ENCODE measurements at places on chromosomes 13 and 19.

- peak; percentile 43 for DNase-seq
Measured at GRCh38 chr19:16435999-16436650, 35.6 kb downstream of the EPS15L1 start.

DNA sequence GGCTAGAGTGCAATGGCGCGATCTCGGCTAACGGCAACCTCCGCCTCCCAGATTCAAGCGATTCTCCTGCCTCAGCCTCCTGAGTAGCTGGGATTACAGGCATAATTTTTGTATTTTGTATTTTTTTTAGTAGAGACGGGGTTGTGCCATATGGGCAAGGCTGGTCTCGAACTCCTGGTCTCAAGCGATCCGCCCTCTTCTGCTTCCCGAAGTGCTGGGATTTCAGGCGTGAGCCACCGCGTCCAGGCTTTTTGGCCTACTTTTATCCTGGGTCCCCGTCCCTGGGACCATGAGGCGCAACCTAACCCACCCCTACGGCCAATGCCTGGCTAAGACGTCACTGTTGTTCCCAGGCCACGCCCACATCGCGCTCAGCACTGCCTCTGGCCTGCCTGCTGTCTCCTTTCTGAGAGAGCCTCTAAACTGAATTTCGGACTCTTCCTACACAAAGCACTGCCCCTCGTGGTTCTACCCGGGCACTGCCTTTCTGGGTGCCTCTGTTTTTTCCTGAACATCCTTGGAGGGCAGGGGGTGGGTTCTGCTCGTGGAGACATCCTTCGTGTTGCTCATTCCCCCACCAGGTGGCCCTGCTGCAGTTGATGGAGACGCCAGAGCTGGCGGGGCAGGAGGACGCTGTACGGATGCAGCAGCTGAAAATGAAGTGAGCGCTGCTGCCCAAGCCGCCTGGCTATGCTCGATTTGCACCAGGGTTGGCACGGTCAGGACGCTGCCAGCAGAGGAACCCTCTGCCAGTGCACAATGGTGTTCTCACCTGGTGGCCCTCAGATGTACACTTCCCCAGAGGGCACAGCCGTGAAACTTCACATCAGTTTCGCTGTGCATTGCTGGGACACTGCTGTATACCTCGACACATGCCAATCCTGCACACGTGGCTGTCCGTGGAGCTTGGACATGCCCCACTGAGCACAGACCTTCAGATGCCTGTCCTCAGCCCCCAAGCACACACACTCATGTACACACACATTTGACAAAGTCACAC lies 2.0 kb downstream of the REX1BD start:
- peak; percentile 61 for DNase-seq

DNA sequence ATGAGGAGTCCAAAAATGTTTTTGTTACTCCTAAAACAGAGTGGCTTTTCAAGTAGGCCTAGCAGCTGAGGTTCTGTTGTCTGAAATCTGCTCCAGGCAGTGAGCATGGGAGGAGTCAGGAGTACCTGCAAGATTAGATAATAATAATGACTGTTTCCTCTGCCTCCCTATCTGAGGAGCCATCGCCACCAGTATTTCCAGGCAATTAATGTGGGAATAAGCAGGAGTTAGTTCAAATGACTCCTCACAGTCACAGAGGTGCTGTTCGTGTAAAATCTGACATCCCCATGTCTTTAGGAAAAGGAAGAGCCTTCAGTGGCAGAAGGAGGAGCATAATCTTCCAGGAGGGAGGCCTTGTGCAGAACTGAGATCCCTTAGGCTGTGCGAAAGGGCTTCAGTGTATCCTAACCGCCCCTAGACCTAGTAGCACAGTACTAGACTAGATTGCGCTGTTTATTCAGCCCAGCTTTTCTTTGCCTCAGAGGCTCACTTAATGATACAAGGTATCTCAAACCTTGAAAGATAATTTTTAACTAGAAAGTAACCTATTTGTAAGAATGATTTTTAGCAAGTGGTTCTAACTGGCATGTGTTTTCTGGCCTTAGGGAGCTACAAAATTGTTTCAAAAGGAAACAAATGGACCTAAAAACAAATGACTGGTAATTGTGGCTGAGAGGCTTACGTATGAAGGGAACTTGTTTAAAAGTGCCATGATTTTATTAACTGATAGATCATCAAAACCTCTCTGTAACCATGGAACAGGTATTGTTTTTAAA lies 49.0 kb downstream of the FREM2 start:
- no peak for DNase-seq

- DNase-seq: no peak
Measured at GRCh38 chr19:40381321-40381720, 8.7 kb downstream of the HIPK4 start.

DNA sequence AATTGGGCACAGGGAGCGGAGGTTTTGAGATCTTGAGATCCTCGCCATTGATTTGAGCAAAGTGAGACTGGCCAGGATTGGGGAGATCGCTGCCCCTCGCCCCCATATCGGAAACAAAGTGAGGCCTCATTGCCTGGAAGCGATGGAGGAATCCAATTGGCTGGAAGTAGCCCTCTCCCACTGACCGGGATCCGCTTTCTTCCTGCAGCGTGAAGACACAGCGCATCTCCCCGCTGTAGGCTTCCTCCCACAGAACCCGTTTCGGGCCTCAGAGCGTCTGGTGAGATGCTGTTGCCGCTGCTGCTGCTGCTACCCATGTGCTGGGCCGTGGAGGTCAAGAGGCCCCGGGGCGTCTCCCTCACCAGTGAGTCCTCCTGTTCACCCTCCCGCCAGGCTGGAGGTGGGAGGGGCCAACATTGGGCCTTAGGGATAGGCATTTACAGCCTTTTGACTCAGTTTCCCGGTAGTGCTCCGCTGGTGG lies 438 bp downstream of the PRKCSH start:
- peak; percentile 58 for DNase-seq

DNA sequence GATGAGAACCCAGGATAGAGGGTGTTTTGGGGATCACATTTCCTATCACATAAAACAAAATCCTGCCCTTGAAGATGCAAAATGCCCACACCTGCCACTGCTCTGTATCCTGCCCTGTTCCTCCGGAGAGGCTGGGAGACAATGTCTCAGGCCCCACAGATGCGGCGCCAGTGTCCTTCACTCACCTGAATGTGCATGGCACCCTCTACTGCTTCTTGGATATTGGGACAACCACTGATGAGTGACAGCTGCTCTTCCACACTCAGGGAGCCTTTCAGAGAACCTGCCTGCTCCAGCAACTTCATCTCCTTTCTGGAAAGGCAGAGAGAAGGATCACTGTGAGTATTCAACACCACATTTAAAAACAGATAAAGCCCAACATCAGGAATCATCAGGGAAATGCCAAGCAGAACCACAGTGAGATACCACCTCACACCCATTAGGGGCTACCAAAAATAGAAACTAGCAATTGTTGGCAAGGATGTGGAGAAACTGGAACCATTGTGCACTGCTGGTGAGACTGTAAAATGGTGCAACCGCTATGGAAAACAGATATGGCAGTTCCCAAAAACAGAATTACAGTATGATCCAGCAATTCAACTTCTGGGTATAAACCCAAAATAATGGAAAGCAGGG lies 36.4 kb downstream of the CRYL1 start:
- DNase-seq: no peak

GRCh38 chr19:50430888-50431342 lies 1.8 kb upstream of the MYBPC2 start:
- DNase-seq: no peak

DNA sequence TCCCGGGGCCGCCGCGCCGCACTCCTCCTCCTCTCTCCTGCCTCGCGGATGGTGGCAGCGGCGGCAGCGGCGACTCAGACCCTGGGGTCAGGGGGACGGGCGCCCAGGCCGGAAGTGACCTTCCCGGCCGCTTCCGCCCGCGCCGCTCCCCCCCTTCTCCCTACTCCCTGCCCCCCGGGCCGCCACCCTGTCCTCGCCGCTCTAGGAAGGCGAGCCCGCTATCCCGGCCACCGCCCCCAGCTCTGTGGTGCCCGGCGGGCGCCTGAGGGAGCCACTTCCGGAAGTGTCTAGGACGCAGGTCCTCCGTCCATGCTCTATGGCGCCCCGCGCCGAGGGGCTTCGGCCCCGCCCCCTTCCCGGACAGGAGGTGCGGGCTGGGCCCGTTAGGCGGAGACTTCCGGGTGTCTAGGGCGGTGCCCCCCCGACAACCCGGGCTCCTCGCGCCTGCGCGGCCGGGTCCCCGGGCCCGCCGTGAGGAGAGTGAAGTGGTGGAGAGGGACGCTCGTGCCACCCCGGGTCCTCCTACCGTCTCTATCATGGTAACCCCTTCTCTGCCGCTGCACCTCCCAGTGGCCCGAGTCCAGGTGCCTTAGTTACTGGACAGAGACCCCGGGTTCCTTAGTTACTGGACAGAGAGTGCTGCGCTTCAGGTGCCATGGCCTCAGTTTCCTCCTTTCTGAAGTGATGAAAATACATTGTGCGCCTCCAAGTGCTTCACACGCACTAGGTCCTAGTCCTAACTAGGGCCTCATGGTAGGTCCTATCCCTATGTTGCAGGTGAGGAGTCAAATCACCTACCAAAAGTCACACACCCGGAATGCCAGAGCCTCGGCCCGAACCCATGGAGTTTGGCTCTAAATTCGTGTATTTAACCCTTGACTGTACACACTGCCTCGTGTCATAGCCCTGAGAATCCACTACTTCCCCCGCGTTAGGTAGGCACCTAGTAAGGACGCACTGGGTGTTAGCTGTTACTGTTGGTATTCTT lies at the start of gene ZNF787:
TSS of gene ZNF787 (minus strand) at position 116 of the 988 bp plus-strand sequence. CDS start 18,078 bp downstream, outside the sequence.
- DNase-seq: peak; percentile 97

GRCh38 chr19:4061178-4061682 lies 5.5 kb downstream of the ZBTB7A start:
- no peak for DNase-seq

DNA sequence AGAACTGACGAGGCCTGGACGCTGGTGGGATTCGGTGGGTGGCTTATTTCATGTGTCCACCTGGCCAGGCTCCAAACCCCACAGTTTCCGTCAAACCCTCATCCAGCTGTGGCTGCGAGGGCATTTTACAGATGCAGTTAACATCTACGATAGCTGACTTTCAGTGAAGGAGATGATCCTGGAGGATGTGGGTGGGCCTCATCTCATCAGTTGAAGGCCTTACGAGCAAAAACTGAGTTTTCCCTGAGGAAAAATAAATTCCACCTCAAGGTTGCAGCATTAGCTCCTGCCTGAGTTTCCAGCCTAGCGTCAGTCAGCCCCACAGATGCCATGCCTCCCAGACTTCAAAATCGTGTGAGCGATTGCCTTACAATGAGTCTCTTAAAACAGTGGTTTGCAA lies 111.1 kb upstream of the PEG3 start:
- no peak for DNase-seq

DNA sequence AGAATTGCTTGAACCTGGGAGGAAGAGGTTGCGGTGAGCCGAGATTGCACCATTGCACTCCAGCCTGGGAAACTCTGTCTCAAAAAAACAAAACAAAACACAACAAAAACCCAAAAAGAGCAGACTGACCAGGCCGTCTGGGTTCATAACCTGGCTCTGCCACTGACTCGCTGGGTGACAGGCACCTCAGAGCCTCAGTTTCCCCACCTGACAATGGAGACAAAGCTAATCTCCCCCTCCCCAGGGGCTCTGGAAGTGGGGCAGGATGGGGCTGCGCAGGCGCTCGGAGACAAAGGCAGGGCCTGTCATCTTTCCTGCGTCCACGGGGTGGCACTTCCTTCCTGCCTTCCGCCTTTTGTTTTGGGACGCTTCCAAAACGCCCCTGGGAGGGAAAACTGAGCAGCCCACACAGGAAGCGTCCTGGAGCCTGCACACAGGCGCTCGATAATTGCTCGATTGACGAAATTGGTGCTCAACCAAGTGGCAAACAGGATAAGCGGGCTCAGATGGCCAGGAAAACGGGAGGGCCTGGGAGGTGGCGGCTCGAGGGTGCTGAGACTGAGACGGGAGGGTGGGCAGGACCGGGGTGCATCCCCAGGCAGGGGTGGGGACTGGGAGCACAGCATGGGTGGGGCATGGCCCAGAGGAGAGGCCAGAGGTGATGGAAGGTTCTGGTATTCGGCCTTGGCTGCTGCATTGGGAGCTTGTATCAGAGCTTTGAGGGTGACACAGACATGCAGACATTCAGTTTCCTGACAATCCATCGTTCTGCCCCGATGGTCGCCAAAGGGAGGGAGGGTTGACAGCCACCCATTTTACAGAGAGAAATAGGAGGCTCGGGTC lies 17.8 kb downstream of the SPC24 start:
- DNase-seq: peak; percentile 81

DNA sequence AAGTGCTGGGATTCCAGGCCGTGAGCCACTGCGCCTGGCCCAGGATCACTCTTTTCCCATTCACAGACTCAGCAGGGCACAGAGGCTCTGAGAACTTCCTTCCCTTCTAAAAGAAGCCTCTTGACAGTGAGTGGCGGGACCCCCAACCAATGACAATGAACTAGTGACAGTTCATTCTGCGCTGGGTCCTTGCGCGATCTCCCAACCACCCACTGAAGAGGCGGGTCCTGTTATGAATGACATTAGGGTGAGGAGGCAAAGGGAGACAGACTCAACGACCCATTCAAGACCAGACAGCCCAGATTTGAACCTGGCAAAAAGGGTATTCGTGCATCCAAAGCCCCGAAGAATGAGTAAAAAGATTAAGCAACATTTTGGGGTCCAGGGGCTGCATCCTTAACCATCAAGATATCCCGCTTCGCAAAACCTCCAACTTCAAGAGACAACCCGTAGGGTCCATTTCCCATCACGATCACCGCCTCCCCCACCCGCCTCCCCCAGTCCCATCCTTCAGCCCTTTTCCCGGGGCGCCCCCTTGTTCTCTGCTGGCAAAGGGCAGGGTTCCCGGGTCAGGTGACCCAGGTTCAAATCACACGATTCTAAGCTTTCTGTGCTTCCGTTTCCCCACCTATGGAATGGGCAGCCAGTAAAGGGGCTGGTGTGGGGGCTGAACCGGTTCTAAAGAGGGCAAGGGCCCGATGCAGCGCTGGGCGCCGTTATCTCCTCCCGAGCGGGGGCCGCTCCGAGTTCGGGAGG lies 719 bp downstream of the SUGP2 start:
- peak; percentile 94 for DNase-seq

DNA sequence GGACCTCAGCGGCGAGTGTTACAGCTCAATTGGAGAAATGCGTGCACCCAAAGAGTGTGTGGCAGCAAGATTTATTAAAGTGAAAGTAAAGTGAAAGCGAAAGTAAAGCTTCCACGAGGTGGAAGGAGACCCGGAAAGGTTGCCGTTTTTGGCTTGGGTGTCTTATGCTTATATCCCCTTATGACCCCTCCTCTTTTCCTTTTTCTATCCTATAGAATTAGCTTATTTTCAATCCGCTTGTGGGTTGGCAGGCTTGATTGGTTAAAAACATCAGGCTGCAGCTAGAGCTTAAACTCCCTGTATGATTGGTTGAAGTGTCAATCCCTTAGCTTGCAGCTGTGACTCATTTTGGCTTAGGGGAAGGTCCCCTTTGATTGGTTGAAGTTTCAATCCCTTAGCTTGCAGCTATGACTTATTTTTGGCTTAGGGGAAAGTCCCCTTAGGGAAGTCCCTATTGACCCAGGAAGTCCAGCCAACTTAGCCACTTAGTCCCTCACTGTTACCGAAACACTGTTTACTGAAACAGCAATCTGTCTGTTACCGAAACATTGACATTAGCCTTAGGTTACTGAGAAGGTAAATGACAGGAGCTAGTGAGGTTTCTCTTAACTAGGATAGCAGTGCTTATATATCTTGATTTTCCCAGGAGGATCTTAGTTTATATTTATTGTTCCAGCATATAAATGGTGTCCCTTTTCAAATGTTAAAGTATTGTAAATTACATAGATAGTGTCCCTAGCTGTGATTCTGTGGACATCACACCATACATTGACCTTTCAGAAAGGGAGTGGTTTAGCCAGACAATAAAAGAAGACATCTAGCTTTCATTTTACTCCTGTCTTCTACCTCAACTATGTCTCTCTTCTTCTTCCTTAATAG lies 575.8 kb downstream of the DACH1 start:
- peak; percentile 62 for DNase-seq

- no peak for DNase-seq
Measured at GRCh38 chr19:15199661-15200552, 888 bp downstream of the NOTCH3 start.

GRCh38 chr19:51794885-51795490 lies at the start of gene FPR3:
Gene FPR3 (plus strand): TSS chr19:51795157. CDS start chr19:51823749, 28,592 bp downstream.
- DNase-seq: no peak

Measured in hematopoietic multipotent progenitor cell treated with erythropoietin and hydrocortisone succinate and interleukin-3 and kit ligand, for 8 days (in vitro differentiated cells).